Stimulated activated CD4-positive, alpha-beta T cell treated with anti-CD3 and anti-CD28 coated beads, Interleukin-4, amount 100 ng/mL, for 48 hours (primary cell): ENCODE measurements at places on chromosomes 13 and 19.

- no peak for DNase-seq
Measured at GRCh38 chr13:33441015-33441414, 155.5 kb upstream of the STARD13 start.

GRCh38 chr19:47786566-47786965, 8.1 kb downstream of the SELENOW start:
- no peak for DNase-seq

GRCh38 chr13:77535448-77535847, at the start of gene SCEL:
Gene SCEL (plus strand): TSS chr13:77535706. CDS start chr13:77555876, 20,170 bp downstream.
- DNase-seq: no peak

GRCh38 chr13:101655435-101655834, 203.0 kb downstream of the ITGBL1 start:
- no peak for DNase-seq

DNA sequence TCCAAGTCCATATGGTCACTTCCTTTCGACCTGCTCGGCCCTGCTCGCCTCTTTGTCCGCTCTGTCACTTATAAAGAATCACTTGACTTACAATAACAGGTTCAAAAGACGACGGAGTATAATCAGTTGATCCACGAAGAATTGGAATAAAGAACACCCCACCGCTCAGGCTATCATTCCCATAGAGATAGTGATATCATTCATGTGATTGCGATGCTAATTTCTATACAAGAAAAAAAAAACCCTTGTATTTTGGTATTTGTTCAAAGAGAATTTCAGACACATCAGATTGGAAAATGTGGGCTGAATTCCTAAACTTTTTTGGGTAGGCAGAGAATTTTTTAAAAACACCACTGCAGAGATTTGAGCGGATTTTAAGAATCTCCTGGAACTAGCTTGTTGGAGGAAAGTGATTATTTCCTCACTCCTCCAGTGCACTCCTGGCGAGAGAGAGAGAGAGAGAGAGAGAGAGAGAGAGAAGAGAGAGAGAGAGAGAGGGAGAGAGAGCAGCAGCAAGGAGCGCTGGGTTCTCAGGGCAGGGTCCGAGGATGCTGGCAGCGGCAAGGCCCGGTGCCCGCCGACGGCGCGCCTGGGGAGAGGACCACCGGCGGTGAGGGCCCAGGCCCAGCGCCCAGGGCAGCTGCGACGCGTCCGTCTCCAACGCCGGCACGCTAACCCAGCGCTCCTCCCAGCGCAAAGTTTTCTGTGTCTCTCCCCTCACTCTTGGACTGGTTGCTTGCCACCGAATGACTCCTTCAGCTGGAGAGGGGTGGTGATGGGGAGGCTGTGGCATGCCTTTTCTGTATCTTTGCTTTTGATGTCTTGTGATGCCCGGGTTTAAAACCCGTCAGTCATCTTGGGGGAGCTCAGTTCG, 149.0 kb upstream of the ZNF536 start:
- no peak for DNase-seq

DNA sequence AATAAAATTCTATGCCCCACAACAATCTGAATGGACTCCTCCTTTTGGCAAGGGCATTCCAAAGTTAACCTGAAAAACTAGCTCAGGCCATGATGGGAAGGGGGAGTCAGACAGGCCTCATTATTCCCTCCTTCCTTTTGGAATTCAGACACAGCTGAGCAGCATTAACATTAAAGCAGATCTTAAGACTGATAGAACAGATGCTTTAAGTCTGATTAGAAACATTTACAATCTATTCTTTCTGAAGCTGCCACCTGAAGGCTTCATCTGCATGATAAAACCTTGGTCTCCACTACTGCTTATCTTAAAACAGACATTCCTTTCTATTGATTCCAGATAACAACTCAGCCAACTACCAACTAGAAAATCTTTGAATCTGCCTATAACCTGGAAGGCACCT, 98.9 kb downstream of the UGGT2 start:
- DNase-seq: no peak

- DNase-seq: no peak
Measured at GRCh38 chr19:13981021-13981420, 25.1 kb downstream of the RFX1 start.

GRCh38 chr13:26718146-26718545, 42.4 kb downstream of the GPR12 start:
- DNase-seq: no peak

DNA sequence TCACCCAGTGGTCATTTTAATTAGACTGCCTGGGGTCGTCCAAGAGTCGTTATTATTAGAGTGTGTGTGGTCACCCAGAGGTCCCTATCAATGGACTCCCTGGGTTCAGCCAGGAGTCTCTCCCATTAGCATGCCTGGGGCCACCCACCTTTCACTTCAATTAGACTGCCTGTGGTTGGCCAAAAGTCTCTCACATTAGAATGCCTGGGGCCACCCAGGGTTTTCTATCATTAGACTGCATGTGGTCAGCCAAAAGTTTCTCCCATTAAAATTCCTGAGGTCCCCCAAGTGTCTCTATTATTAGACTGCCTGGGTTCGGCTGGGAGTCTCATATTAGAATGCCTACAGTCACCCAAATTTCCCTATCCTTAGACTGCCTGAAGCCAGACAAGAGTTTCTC, 1472.6 kb downstream of the UQCRFS1 start:
- no peak for DNase-seq

DNA sequence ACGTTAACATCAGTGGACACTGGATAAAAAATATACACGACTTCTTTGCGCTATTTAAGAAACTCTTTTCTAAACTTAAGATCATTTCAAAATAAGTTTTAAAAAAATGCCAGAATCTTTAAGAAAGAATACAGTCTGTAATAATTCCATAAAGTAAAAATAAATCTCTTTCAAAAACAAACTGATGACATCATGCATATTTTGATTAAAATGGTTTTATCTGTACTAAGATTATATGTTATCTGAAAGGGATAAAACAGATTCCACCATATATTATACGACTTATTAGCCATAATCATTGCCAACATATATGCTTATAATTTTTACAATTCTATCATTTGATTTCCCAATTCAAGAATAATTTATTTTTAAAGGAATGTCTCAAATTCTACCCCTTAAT, 15.3 kb upstream of the ELF1 start:
- DNase-seq: no peak

GRCh38 chr19:13499692-13500091, 6.6 kb downstream of the CACNA1A start:
- DNase-seq: no peak

DNA sequence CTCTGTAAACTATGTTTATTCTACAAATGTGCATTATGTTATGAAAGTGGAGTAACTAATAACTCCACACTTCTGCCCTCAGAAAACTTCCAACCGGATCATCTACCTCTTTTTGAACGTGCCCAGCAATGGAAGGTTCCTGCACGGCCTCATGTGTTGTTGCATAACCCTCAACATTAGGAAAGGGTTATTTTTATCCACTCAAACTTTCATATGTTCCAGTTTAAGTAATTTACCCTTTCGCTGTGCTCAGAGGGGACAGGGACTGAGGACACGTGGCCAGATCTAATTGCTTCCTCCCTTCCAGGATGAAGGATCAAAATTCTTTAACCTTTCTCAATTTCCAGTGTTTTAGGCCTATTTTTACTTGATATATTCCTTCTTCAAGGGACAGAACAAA, 29.6 kb downstream of the IRS2 start:
- no peak for DNase-seq

DNA sequence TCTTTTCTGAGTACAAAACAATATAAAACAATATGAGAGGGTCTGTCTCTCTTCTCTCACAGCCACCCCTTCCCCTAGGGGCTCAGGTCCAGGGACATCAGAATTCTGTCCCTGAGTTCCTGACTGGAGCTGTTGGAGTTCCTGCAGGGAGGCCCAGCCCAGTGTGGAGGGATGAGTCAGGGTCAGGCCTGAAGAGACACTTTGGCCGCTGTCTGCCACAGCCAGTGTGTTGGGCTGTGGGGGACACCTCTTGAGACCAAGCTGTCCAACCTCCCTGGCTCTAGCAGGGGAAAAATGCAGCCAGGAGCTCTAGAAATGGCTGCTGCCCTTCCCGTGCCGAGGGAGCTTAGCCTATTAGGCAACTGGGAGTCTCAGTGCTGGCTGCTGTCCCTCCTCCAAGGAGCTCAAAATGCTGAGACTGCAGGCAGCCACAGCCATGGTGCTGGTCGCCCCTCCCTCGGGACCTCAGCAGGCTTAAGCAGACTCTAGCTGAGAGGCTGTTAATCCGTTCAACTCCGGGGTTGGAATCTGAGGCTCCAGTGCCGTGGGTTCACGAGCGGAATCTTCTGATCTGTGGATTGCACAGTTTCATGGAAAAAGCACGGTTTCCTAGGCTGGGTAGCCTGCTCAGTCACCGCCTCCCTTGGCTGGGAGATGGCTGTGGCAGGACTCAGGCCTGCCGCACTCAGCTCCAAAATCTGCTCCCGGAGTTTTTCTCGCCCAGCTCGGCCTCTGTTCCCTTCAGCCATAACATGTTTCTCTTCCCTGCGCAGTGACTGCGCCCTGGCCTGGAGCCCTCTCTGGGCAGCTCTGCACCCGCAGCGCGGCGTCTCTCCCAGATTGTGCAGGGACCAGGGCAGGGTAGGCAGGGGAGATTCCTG, 3.8 kb upstream of the ZNF626 start:
- DNase-seq: no peak

- peak; percentile 1 for DNase-seq
Measured at GRCh38 chr19:33905937-33906577, 109.4 kb downstream of the KCTD15 start.

- no peak for DNase-seq
Measured at GRCh38 chr19:30276011-30276882, 95.9 kb upstream of the ZNF536 start.

DNA sequence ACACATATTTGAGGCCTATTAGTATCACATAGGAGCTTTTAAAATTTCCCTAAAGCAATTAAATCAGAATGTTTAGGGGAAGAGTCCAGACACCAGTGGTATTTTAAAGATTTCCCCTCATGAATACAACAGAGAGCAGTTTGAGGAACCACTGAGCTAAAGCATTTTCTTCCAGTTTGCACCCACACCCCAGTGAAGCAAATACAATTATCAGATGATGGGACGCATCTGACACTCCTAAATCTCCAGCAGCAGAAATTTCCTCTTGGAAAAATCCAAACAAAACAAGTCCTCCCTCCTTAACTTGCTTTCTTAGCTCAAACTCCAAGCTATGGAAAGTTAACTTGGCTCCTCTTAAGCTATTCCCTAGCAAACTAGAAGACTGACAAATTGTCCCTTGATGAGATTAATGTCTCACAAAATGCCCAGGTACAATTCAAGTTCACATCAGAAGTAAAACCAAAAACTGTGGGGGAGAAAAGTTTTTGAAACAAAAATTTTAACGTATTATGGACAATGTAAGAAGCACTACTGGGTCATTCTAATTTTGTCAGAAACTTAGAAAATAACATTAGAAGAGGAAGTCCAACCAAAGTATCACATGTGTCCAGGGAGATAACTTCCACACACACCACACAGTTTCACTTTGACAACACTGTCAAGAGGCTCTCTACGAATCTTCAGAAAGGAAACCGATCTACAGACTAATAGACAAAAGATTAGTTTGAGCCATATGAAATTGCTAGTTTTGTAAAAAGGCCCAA, 74.1 kb downstream of the ABCC4 start:
- no peak for DNase-seq

DNA sequence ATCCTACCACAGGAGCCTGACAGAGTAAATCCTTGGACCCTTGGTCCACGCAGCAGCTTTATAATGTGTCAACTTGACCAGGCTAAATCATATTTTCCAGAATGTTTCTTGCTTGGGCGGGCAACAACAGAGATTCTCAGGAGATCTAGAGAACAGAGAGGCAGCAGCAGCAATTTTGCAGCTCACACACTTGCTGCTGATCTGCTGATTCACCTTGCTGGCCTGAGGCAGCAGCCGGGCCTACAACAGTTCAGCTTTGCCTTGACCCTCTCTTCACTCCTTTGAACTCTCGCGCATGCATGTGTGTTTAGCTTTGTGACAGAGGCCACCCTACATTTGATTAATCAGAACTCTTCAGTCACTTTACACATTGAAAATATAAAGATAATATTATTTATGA, 159.3 kb downstream of the UGGT2 start:
- DNase-seq: no peak

DNA sequence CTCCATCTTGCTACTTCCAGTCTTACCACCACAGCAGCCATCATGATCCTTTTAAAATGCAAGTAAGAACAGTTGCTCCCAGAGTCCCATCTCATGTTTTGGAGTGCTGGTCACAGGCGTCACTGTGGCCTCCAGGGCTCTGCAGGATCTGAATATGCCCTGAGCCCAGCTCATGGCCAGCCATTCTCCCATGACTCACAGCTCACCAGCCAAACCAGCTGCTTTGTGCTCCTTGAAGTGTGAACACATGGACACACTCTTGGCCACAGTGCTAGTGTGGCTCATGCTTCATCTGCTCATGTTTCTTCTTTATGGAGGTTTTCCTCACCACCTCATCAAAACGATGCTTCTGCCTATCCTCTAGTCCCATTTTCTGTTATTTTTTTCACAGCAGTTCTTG, 466.5 kb downstream of the UQCRFS1 start:
- no peak for DNase-seq

DNA sequence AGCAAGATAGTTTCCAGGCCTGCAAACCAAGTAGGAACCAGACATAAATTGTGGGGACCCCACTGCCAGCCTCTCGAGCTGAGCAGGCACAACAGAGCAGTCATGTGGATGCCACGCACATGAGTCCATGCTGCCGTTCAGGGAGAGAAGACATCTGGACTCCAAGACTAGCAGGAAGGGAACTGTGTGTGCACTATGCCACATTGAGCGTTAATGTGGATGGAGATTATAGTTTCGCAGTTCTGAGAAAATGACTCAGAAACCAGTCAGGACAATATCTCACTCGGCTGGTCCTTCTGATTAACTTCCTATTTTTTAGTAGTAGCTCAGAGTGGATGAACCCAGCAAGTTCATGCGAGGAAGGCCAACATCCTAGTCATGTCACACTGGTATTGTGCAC, 124.9 kb downstream of the CRYL1 start:
- DNase-seq: no peak

DNA sequence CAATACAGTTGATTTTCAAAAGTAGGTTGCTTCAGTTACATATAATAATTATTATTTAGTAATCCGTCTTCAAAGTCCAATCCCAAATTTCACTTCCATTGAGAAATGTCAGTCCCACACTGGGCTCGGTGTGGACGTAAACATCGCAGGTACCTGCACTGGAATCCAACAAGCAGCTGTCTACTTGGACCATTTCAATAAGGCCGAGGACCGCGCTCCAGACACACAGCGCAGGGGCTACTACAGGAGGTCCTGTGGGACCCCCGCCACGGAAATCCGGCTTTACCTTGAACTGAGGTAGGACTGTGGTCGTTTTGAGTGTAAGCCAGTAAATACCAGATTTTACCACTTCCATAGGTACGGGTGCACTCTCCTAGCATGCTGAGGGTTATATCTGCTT, 30.8 kb downstream of the IRS2 start:
- no peak for DNase-seq

GRCh38 chr19:31725051-31725450, 375.8 kb upstream of the TSHZ3 start:
- no peak for DNase-seq

DNA sequence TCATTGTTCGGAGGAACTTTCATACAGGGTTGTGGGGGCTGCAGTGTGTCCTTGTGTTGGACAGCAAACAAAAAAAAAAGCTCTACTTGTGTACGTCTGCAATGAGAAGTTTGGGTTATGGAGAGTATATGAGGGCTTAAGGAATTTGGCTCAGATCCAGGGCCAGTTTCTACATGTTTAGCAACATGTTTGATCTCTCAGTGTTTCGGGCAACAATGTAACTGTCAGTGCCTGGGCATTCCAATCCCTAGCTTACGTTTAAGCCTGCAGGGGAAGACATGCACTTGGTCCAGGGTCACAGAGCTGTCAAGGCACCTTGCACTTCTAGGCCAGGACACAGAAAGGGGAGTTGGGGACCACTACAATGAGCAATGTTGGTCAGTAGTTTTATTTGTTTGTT, 13.9 kb downstream of the ZNF543 start:
- no peak for DNase-seq

- DNase-seq: no peak
Measured at GRCh38 chr19:50003810-50004419, 21.3 kb downstream of the VRK3 start.
